KG1 (cell line): ENCODE measurements at places on chromosomes 7 and 10.

GRCh38 chr7:36029853-36030515 lies 123.1 kb upstream of the EEPD1 start:
- DNase-seq = no peak

- no peak for DNase-seq
Observed at GRCh38 chr7:31885171-31885570, 185.0 kb downstream of the PDE1C start.

GRCh38 chr7:41745451-41745850 lies 42.6 kb upstream of the INHBA start:
- no peak for DNase-seq

GRCh38 chr7:4668510-4668847 lies 13.6 kb upstream of the FOXK1 start:
- no peak for DNase-seq

- peak; percentile 31 for DNase-seq
Observed at GRCh38 chr7:36119005-36119706, 33.9 kb upstream of the EEPD1 start.

- no peak for DNase-seq
Observed at GRCh38 chr7:33040803-33041516, 21.6 kb downstream of the NT5C3A start.

- no peak for DNase-seq
Observed at GRCh38 chr7:2714636-2715035, 26.6 kb downstream of the AMZ1 start.

DNA sequence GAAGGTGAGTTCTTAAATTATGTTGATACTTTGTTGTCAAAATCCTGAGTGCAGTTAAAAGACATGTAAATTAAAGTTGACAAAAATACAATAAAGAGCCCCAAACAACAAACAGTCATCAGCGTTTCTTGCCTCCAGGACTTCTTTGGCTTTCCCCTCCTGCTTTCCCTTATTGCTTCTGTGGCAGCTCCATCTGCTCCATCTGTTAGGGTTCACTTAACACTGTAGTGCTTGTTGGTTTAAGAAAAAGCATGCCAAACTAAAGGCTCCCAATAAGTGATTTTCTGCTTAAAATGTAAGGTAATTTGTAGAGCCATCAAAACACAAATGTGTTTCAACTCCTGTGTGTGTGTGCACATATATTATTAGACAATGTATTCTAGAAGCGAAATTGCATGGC lies 254.3 kb upstream of the GNAI1 start:
- no peak for DNase-seq

DNA sequence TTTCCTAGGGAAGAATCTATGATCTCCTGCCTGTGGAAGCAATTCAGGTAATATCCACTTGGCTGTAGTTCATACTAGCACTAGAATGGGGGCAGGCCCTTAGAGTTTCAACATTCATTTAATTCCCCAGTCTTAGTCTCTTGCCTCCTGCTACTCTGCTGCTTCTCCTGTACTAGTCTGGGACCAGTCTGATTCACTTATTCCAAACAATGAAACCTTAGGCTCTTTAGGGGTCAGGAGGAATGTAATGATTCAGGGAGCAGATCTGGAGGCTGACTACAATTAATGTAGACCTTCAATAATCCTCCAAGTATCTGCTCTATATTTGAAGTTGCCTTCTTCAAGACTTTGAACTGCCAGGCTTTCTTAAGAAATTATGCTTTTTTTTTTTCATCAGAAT lies 101.8 kb downstream of the GNAT3 start:
- DNase-seq = no peak

- DNase-seq = no peak
Observed at GRCh38 chr10:16381083-16381482, 55.7 kb upstream of the PTER start.

GRCh38 chr10:43314626-43315495 lies 48.0 kb upstream of the RASGEF1A start:
- no peak for DNase-seq

GRCh38 chr10:95741807-95742467 lies 14.0 kb upstream of the ENTPD1 start:
- DNase-seq = peak; percentile 56

- no peak for DNase-seq
Observed at GRCh38 chr10:93745408-93746065, 12.2 kb upstream of the LGI1 start.

- DNase-seq = no peak
Observed at GRCh38 chr10:74394416-74394969, 243.5 kb downstream of the ADK start.

DNA sequence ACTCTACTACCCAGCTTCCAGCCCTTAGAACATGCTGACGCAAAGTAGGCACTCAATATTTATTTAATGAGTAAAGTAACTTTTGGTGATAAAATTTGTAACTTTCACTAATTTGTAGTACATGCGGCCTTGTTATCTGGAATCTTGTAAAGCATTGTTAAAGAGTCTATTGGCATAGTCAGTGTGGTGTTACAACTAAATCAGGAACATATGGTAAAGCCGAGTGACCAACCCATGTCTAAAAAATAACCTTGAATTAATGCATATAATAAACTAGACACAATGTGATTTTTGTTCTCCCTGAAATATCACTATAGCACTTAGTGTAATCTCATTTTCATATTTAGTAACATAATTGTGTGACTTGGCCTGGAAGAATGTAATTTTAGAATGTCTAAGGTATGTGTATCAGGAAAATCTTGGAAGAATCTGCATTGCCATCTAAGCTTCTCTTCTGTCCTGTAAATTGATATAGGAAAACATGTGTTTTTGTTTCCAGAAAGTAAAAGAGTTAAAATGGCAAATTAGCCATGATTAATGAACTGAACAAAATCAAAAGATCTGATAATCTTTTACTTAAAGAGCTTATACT lies 256.7 kb upstream of the GNAI1 start:
- no peak for DNase-seq

- DNase-seq = no peak
Observed at GRCh38 chr10:122173337-122173736, 97.8 kb upstream of the BTBD16 start.
